ENCODE measurements at places on chromosomes 6 and 20.

- DNase-seq = no peak
Observed at GRCh38 chr6:105372142-105372848, 30.6 kb downstream of the PREP start.

DNA sequence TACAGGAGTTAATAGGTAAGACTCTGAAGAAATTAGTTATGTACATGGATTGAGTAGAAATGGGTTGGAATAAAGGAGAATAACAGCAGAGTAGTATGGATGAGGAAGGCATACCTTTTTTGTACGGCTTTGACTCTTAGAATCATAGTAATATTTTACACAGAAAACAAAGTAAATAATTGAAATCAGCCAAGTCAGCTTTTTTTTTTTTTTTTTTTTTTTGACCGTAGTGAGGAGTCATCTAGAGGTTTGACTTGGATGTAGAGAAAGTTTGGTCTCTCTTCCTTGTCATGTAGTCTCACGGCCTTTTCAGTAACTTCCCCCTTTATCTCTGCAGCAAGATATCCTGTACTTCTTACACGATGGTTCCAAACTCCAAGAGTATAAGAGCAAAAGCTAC, 158.9 kb downstream of the FLRT3 start:
- no peak for DNase-seq

DNA sequence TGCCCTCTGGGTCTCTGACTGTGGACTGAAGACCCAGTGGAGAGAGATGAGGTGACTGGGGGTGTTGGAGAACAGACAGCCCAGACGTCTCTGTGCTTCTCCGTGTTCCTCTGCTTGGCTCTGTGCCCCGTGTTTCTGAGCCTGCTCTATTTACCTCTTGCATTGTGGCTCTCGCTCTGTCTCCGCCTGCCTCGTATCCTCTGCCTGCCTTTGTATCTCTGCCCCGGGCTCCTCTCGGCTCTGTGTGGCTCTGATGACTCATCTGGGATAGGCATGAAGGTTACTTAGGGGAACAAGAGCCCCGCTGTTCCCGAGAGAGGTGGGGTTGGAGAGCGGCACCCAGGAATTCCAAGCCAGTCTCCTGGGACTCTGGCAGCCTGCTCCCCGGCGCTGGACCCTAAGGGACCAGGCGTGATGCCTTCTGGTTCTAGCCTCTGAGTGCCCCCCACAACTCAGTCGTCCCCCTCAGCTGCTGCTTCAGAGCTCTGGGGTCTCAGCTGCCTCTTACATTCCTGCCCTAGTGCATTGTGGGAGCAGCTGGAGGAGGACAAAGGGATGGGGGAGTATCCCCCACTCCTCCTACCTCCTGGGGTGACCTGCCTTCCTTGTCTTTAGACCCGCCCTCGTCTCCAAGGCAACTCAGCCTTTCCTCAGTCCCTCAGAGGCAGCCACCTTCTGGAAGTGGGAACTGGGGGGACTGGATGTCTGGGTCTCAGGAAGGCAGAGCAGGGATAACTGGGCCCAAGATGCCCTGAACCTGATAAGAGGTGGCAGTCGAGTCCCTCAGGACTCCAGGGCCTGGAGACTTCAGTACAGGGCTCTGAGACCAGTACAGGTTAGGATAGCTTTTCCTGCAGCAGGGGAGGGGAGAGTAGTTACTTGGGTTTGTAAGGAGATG, 1.9 kb downstream of the DDR1 start:
- DNase-seq = no peak

DNA sequence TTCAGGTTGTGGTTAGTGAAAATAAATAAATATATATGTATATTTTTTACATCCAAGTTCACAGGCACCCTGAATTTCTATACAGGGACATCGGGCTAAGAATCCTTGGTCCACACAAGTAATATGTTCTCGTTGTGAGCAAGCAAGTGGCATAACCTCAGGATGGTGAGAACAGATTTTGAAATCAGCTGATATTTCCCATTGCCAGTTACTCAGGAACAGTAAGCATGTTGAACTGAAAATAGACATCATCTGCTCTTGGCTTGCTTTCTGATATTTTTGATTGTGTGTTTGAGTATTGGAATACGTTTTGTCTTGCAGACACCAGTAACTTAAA, 87.7 kb downstream of the TRMT6 start:
- DNase-seq = no peak

DNA sequence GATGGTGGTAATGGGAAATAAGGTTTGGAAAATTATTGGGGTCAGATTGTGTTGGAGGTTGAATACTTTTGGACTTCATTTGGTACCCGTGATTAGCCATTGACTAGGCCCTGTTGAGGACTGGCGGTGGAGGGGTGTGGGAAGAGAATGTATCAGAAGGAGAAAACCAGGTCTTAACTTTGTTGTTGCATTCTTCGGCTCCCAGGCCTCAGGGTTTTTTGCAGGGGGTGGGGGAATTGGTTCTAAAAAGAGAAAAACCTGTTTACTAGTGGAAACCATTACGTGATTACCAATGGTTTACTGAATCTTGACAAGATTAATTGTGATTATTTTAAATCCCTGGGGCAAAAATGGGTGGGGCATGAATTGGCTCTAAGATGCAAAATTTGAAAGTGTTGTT, 85.1 kb downstream of the PHF20 start:
- no peak for DNase-seq

DNA sequence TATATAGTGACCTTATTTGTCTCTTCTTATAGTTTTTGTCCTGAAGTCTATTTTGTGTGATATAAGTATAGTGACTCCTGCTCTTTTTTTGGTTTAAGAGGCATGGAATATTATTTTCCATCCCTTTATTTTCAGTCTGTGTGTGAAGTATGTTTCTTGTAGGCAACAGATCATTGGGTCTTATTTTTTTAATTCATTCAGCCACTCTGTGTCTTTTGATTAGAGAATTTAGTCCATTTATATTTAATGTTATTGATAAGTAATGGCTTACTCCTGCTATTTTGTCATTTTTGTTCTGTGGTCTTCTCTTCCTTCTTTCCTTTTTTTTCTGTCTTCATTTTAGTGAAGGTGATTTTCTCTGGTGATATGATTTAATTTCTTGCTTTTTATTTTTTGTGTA, 51.4 kb upstream of the TOP1 start:
- DNase-seq = no peak

- no peak for DNase-seq
Observed at GRCh38 chr6:133128191-133128590, 113.0 kb upstream of the EYA4 start.

All from stimulated activated CD8-positive, alpha-beta memory T cell treated with anti-CD3 and anti-CD28 coated beads, Interleukin-4, amount 100 ng/mL, for 4 hours (primary cell).